ENCODE measurements at places on chromosomes 6 and 20. TPM values are rescaled to one million over a fixed set of nuclear protein-coding genes. Genes with fewer than 3 reads are reported as not detected.

DNA sequence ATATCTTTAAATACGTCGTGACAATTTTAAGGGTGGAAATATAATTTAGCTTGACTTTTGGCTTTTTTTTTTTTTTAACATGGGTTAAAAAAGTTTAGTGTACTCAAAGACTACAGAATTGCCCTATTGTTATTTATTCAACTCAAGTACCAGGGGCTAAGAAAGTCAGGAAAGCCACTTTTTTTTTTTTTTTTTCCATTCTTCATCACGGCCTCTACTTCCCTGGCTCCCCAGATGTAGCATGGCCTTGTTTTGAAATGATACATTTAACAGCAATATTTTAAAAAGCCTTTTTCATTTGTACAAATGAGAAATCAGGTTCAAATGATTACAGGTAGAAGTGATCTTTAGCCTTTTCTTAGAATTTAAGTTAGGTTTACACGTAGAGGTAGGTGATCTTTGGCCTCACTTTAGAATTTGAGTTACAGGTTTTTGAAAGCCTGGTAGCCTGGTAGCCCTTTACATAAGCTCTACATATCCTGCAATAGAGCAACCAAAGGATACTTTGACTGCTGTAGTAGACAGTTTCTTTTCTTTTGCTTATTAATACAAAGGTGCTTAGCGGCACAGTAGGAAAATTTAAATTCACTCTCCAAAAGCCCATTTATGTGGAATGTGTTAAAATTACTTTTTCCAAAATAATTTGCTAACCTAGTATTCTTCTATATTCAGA is 160.5 kb upstream of the MMS22L start:
- no peaks in the 10 kb centered on the region for H3K36me3 ChIP-seq
- H3K4me3 ChIP-seq = no peak overlapping the region
- H3K4me1 ChIP-seq = no peaks in the 10 kb centered on the region
- no peaks in the 10 kb centered on the region for H3K27me3 ChIP-seq

GRCh38 chr6:139846538-139847456 is 472.3 kb upstream of the CITED2 start:
- no peak for DNase-seq
- no peaks in the 10 kb centered on the region for H3K36me3 ChIP-seq
- H3K27me3 ChIP-seq = no peaks in the 10 kb centered on the region
- H3K4me1 ChIP-seq = peaks cover 18% of the 10 kb centered on the region
- no peak overlapping the region for H3K4me3 ChIP-seq
- H3K27ac ChIP-seq = no peak overlapping the region

RAB32 gene
- not detected for total RNA-seq

FAM83B gene
- total RNA-seq = not detected

- H3K4me3 ChIP-seq = no peak overlapping the region
- DNase-seq = no peak
- no peak overlapping the region for H3K27ac ChIP-seq
- no peaks in the 10 kb centered on the region for H3K4me1 ChIP-seq
- peaks cover 17% of the 10 kb centered on the region for H3K27me3 ChIP-seq
Measured at GRCh38 chr6:166157930-166158617, 9.6 kb downstream of the TBXT start.

LPA gene
- not detected for total RNA-seq

DNA sequence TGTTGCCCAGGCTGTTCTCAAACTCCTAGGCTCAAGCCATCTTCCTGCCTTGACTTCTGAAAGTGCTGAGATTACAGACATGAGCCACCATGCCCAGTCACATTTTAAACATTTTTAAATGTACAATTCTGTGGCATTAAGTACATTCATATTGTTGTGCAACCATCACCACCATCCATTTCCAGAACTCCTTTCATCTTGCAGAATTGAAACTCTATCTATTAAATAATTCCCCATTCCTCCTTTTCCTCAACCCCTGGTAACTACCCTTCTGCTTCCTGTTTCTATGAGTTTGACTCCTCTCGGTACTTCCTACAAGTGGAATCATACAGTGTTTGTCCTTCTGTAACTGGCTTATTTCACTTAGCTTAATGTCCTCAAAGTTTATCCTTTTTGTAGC is 103.8 kb upstream of the NAA20 start:
- no peak for DNase-seq
- no peak overlapping the region for H3K4me3 ChIP-seq
- H3K36me3 ChIP-seq = no peaks in the 10 kb centered on the region
- H3K4me1 ChIP-seq = peaks cover 40% of the 10 kb centered on the region

All from B cell (primary cell).